ENCODE measurements at places on chromosomes 16 and 17. TPM values are rescaled to one million over a fixed set of nuclear protein-coding genes. Genes with fewer than 3 reads are reported as not detected.

DNA sequence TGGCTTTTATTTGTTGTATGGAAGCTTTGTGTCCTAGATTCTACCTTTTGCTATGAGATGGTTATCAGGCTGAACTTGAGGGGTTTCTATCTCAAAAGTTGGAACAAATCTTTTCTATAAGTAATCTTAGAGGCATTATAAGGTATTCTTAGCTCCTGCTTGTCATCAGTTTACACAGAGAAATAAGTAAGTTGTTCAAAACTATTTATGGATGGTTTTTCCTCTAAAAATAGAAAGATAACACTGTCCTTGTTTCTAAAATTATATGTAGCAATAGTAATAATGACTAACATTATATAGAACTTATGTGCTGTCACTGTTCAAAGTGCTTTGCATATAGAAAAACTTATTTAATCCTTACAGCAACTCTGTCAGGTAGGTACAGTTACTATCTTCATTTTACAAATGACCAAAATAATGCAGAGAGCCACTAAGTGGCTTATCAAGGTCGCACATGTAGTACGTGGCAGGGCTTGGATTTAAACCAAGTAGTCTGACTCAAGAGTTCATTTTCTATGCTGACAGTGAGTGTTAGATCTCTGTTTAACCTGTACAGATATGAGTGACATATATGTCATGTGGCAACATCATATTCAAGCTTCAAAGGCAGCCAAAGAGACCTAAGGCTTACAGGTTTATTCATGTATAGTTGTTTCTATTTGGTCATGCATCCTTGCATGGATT is 59.0 kb downstream of the PHKB start:
- H3K4me1 ChIP-seq, result no peaks in the 10 kb centered on the region
- no peak overlapping the region for H3K27ac ChIP-seq
- DNase-seq, result no peak
- peaks cover 3% of the 10 kb centered on the region for H3K36me3 ChIP-seq
- no peaks in the 10 kb centered on the region for H3K27me3 ChIP-seq

DNA sequence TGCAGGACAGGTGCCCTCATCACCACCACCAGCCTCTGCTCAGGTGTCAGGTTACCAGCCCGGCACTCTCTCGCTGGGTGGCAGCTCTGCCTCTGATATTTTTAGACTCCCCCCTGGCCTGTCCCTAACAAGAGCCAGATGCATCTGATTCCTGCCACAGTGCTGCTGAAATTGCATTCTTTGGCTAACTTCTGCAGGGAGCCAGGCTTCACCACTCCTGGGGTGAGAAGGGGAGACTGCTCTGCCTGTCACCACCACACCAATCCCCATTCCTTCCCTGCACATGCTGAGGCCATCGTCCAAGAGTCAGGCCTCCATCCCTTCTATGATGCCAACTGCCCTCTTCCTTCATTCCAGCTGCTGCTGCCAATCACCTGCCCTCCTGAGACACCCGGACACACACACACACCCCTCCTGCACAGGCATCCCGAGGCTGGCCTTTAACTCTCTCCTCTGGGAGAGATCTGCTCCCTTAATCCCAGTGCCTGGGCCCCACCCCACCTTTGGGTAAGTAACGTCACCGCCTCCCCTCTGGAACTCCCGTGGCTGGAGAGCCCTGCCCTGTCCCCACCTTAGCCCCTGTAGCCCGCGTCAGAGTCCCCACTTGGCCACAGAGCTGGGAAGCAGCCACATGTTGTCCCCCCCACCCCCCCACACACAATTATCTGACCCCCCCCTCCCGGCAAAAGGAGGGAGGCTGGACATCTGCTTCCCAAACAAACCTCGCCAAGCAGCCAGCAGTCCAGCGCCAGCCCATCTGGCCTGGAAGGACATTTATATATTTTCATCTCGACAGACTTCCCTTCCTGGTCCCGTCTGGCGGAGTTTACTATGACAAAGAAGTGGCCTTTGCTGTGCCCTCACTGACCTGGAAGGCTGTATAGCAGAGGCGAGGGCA is 2.8 kb downstream of the EMP2 start:
- no peaks in the 10 kb centered on the region for H3K27me3 ChIP-seq
- H3K4me1 ChIP-seq, result peaks cover 47% of the 10 kb centered on the region
- peak overlapping the region; percentile 94 for H3K4me3 ChIP-seq
- no peaks in the 10 kb centered on the region for H3K36me3 ChIP-seq

- H3K4me1 ChIP-seq, result peaks cover 73% of the 10 kb centered on the region
- no peaks in the 10 kb centered on the region for H3K36me3 ChIP-seq
- H3K4me3 ChIP-seq, result peak overlapping the region; percentile 9
- DNase-seq, result peak; percentile 99
- H3K27me3 ChIP-seq, result no peaks in the 10 kb centered on the region
Observed at GRCh38 chr17:78383725-78384471, 5.4 kb downstream of the PGS1 start.

GRCh38 chr17:74379495-74380085 is 12.3 kb downstream of the GPR142 start:
- peaks cover 11% of the 10 kb centered on the region for H3K27me3 ChIP-seq
- H3K4me1 ChIP-seq, result no peaks in the 10 kb centered on the region
- H3K36me3 ChIP-seq, result no peaks in the 10 kb centered on the region
- H3K4me3 ChIP-seq, result no peak overlapping the region
- DNase-seq, result peak; percentile 81

DNA sequence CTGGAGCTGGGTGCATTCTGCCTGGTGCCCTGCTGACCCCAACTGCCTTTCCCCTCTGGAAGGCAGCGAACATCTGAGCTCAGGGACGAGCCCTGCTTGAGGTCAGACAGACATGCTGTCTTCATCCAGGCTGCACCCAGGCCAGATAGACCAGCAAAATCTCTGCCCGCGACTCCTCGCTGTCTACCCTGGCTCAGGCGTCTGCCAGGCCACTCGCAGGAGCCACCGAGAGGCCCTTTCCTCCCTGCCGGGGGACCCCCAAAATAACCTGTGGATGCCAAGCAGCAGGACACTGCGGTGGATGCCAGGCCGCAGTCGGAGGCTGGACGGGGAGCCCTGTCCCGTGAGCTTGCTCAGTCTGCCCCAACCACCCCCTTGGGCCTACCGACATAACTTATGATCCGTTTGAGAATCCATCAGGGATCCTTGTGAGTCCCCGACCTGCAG is 3.3 kb upstream of the SLC25A10 start:
- no peak overlapping the region for H3K4me3 ChIP-seq
- H3K27me3 ChIP-seq, result no peaks in the 10 kb centered on the region
- H3K36me3 ChIP-seq, result no peaks in the 10 kb centered on the region
- H3K4me1 ChIP-seq, result peaks cover 22% of the 10 kb centered on the region

GRCh38 chr16:77410449-77410848 is 24.4 kb downstream of the ADAMTS18 start:
- H3K36me3 ChIP-seq, result no peaks in the 10 kb centered on the region
- no peaks in the 10 kb centered on the region for H3K4me1 ChIP-seq
- peaks cover 5% of the 10 kb centered on the region for H3K27me3 ChIP-seq
- H3K4me3 ChIP-seq, result no peak overlapping the region
- no peak overlapping the region for H3K27ac ChIP-seq

DNA sequence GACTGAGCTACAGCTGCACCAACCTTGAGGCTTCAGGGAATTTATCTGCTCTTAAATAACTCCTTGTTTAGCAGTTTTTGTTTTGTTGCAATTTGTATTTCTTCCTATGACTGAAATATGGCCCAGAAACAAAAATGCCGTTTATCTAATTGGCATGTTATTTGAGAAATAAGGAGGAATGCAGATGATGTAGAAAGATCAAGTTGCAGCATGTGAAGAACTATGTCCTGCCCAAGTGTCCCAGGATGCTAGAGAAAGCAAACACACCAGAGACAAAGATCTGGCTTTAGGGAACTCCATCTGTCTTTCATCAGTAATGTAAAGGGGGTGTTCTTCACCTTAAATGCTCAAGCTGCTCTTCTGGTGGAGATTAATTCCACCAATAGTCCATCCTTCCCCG is 29.7 kb downstream of the USP31 start:
- H3K36me3 ChIP-seq, result no peaks in the 10 kb centered on the region
- H3K4me3 ChIP-seq, result no peak overlapping the region
- H3K27ac ChIP-seq, result peak overlapping the region; percentile 55
- peaks cover 43% of the 10 kb centered on the region for H3K4me1 ChIP-seq

DNA sequence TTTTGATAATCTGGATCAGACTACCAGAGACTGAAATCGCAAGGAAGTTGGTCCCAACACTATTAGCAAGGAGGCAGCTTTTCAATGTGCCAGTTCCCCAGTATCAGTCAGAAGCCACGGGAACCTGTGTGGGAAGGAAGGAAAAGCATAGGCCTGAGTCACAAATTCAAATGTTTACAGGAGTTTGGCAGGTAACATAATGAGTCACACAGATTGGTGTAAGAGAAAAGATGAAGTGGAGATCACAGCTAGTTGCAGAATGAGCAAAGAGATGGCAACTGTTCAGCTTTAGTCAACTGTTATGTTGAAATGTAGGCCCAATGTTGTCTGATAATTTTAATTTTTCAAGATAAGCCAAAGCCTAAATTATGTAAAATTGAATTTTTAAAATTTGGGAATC is 28.1 kb upstream of the ITGA2B start:
- peaks cover 11% of the 10 kb centered on the region for H3K4me1 ChIP-seq
- no peaks in the 10 kb centered on the region for H3K27me3 ChIP-seq
- H3K4me3 ChIP-seq, result no peak overlapping the region
- peaks cover 16% of the 10 kb centered on the region for H3K36me3 ChIP-seq
- peak overlapping the region; percentile 68 for H3K27ac ChIP-seq
- DNase-seq, result peak; percentile 93

DNA sequence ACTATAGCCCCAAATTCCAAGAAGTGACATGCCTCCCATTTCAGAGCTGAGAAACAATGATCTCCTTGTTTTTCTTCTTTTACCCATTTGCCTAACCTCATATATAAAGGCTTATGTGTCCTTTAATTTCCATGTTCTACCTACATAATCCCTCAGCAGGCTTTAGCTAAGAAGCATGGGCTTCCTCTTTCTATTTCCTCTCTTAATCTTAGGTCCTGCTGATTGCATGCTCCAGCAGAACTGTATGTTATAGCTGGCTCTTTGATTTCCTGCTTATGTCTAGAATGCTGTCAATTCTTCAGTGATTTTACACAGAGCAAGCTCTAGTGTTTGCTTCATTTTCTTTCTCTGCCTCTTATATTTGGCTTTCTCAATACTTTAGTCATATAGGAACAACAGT is 151.7 kb upstream of the COX10 start:
- no peak overlapping the region for H3K27ac ChIP-seq
- no peaks in the 10 kb centered on the region for H3K27me3 ChIP-seq
- no peak overlapping the region for H3K4me3 ChIP-seq
- H3K4me1 ChIP-seq, result no peaks in the 10 kb centered on the region
- no peak for DNase-seq

- H3K36me3 ChIP-seq, result no peaks in the 10 kb centered on the region
- peak overlapping the region; percentile 79 for H3K4me3 ChIP-seq
- no peaks in the 10 kb centered on the region for H3K27me3 ChIP-seq
- peaks cover 7% of the 10 kb centered on the region for H3K4me1 ChIP-seq
Observed at GRCh38 chr17:7843536-7844291, 9.7 kb downstream of the KDM6B start.

- peak; percentile 85 for DNase-seq
- no peaks in the 10 kb centered on the region for H3K27me3 ChIP-seq
- peaks cover 14% of the 10 kb centered on the region for H3K4me1 ChIP-seq
- H3K4me3 ChIP-seq, result no peak overlapping the region
- H3K36me3 ChIP-seq, result peaks cover 71% of the 10 kb centered on the region
Observed at GRCh38 chr17:43517615-43518386, 28.3 kb downstream of the ETV4 start.

DNA sequence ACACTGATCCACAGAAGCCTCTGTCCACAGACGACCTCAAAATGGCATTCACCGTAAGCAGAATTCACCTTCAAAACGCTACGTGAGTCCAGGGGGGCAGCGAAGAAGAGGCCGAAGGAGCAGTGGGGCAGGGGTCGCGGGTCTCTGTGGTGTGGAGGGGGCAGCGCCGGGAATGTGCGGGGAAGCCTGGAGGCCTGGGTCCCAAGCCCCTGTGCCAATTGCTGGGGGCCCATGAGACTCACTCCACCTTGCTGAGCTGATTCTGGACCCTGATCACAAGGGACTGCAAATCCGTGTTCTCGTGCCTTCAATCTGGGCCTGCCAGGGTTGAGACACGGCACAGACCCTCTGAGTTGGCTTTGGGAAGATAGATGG is 43.3 kb upstream of the SMPD3 start:
- no peaks in the 10 kb centered on the region for H3K27me3 ChIP-seq
- no peak overlapping the region for H3K27ac ChIP-seq
- H3K4me3 ChIP-seq, result no peak overlapping the region
- no peak for DNase-seq
- no peaks in the 10 kb centered on the region for H3K36me3 ChIP-seq

DNA sequence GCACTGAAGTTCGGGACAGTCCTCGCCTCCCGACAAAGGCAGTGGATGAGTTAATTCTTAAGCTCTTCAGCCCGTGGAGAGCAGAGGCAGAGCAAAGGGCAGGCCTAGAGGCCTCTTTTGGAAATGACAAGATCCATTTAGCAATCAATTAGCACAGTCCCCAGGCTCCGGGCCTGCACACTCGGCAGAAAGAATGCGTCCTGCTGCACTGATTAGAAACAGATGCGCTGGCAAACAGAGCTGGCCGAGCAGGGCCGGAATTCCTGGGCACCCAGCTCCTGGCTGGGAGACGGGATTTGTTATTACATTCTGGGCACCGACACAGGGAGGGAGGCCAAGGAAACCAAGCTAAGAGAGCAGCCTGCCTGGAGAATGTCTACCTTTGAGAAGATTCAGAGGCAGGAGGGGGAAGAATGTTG is 162.9 kb downstream of the COPRS start:
- H3K36me3 ChIP-seq, result no peaks in the 10 kb centered on the region
- peaks cover 18% of the 10 kb centered on the region for H3K4me1 ChIP-seq
- peak; percentile 97 for DNase-seq

GRCh38 chr17:3888343-3889171 is 4.3 kb downstream of the CAMKK1 start:
- H3K36me3 ChIP-seq, result no peaks in the 10 kb centered on the region
- no peaks in the 10 kb centered on the region for H3K27me3 ChIP-seq
- peak overlapping the region; percentile 96 for H3K27ac ChIP-seq
- peaks cover 47% of the 10 kb centered on the region for H3K4me1 ChIP-seq
- peak; percentile 99 for DNase-seq

GRCh38 chr17:9568004-9568403 is 7.6 kb downstream of the STX8 start:
- peaks cover 11% of the 10 kb centered on the region for H3K36me3 ChIP-seq
- H3K27ac ChIP-seq, result no peak overlapping the region
- no peak overlapping the region for H3K4me3 ChIP-seq
- no peaks in the 10 kb centered on the region for H3K4me1 ChIP-seq
- no peak for DNase-seq

GRCh38 chr16:4506450-4506849 is 30.3 kb downstream of the HMOX2 start:
- peaks cover 4% of the 10 kb centered on the region for H3K4me1 ChIP-seq
- no peak overlapping the region for H3K27ac ChIP-seq
- 0 out of 2 replicates have a peak, but pooled peaks cover 4% of the 10 kb centered on the region for H3K36me3 ChIP-seq
- H3K27me3 ChIP-seq, result no peaks in the 10 kb centered on the region
- H3K4me3 ChIP-seq, result no peak overlapping the region

- no peak for DNase-seq
- no peak overlapping the region for H3K4me3 ChIP-seq
- H3K36me3 ChIP-seq, result no peaks in the 10 kb centered on the region
- H3K27me3 ChIP-seq, result no peaks in the 10 kb centered on the region
- no peaks in the 10 kb centered on the region for H3K4me1 ChIP-seq
- H3K27ac ChIP-seq, result no peak overlapping the region
Observed at GRCh38 chr17:6046431-6046830, 23.7 kb upstream of the WSCD1 start.

TP53TG3D gene
- total RNA-seq, result not detected

STX1B gene
- 2.0 TPM for total RNA-seq

MMP25 gene
- total RNA-seq, result not detected

ITPRIPL2 gene
- total RNA-seq, result 64.7 TPM

SMCR8 gene
- total RNA-seq, result 15.0 TPM

MC1R gene
- 5.6 TPM for total RNA-seq

GAST gene
- total RNA-seq, result not detected

TMIGD1 gene
- total RNA-seq, result not detected

EME1 gene
- total RNA-seq, result 4.3 TPM

ZNF385C gene
- not detected for total RNA-seq

KRTAP4-5 gene
- not detected for total RNA-seq

CCDC154 gene
- not detected for total RNA-seq

Data from GM23248 (cell line).